ENCODE measurements at places on chromosomes 3 and 15. TPM values are rescaled to one million over a fixed set of nuclear protein-coding genes. Genes with fewer than 3 reads are reported as not detected.

The SLC28A1 gene
- total RNA-seq, result not detected

DNA sequence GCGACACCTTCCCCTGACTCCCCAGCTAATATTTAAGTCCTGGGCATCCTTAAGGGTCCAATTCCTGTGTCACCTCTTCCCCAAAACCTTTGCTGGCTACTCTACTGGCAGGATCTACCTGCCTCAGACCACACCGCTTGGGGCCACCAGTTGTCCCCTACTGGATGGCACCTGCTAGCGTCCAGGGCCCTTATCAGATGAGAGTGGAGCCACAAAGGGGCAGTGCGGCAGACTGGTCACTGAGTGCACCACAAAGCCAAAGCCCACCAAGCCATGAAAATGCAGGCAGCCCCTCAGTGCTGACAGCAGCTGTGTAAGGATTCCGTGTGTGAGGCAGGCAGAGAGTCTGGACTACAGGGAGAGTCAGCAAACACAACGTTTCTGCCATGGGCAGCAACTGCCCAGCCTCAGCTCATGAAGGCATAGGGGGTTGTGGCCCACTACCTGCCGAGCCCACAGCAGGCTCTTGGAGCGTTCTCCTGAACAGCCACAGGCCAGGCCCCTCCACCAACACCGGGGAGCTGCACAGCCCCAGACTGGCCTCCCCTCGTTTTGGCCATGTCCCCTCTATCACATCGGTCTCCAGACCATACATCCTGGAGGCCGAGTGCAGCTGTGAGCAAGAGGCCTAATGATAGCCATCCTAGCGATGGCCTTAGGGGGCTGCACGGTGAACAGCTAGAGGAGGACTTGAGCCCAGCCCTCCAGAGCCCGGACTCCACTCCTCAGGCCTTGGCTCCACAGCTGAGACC, 32.3 kb downstream of the ALDH1L1 start:
- no peaks in the 10 kb centered on the region for H3K4me1 ChIP-seq
- H3K27me3 ChIP-seq, result no peaks in the 10 kb centered on the region

- peaks cover 12% of the 10 kb centered on the region for H3K4me1 ChIP-seq
- no peaks in the 10 kb centered on the region for H3K27me3 ChIP-seq
- no peak overlapping the region for H3K4me3 ChIP-seq
- H3K27ac ChIP-seq, result peak overlapping the region; percentile 39
- H3K36me3 ChIP-seq, result no peaks in the 10 kb centered on the region
These were observed 27.9 kb upstream of the IL1RAP start for GRCh38 chr3:190485830-190486532.

The SEMA3B gene
- total RNA-seq, result 0.80 TPM

The OR5H14 gene
- not detected for total RNA-seq

- H3K36me3 ChIP-seq, result no peaks in the 10 kb centered on the region
- no peaks in the 10 kb centered on the region for H3K27me3 ChIP-seq
- no peak overlapping the region for H3K4me3 ChIP-seq
- H3K4me1 ChIP-seq, result peaks cover 3% of the 10 kb centered on the region
- H3K27ac ChIP-seq, result no peak overlapping the region
These were observed 11.6 kb downstream of the GPR160 start for GRCh38 chr3:170049146-170050000.

GRCh38 chr3:84621823-84622222, 337.0 kb upstream of the CADM2 start:
- H3K4me1 ChIP-seq, result no peaks in the 10 kb centered on the region
- DNase-seq, result no peak
- H3K36me3 ChIP-seq, result no peaks in the 10 kb centered on the region

The GPR27 gene
- 18.3 TPM for total RNA-seq

The SCG5 gene
- 69.4 TPM for total RNA-seq

Measured in neural progenitor cell (in vitro differentiated cells).